ENCODE measurements at places on chromosomes 5 and 9.

- DNase-seq: no peak
Observed at GRCh38 chr5:181136361-181136955, 5.5 kb upstream of the OR2V1 start.

DNA sequence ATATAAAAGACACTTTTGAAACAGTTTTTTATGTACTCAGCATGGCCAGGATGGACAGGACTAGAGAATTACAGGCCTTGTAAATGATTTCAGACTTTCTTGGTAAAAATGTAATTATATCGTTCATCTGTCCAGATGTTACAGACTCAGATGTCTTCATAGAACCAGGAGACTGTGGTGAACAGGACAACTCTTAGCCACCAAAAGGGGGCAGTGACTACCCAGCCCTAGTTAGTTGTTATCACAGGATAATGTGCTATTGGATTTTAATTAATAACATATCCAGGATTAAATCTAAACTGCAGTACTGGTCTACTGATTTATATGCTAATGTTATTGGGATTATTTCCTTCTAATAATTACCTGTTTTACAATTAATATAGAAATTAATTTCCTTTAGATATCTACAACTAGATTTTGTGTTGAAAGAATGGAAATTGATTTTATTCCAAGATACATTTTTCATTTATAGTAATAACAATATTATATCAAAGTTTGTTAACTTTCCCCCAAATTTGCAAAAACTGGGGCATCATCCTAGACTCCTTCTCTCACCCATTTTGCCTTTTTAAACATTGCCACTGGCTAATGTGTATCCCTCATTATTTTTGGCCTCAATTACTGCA, 99.4 kb downstream of the MTREX start:
- DNase-seq: peak; percentile 21

- no peak for DNase-seq
Observed at GRCh38 chr5:156380848-156381247, 53.9 kb downstream of the SGCD start.

DNA sequence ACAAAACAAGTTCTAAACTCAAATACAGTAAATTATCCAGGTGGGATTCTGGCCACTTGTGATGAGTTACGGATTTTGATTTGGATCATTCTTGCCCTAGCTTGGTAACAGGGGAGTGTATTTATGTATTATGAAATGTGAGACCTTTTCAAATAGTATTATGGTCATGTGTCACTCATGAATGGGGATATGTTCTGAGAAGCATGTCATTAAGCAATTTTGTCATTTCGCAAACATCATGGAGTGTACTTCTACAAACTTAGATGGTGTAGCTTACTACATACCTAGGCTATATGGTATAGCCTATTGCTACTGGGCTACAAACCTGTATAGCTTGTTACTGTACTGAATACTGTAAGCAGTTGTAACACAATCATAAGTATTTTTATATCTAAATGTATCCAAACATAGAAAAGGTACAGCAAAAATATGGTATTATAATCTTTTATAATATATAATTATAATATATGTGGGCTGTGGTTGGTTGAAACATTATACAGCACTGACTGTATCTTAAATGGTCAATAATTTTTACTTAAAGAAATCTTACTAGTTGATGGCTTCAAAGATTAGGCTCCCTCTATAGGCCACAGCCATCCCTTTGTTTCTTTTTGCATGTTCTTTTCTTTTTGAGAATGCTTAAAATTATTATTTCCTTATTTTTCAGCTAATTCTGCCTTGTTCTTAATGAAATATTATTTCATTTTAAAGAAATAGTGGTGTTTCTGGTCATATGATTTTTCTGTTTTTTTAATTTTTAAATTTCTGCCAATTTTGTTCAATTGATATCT, 128.4 kb downstream of the MAST4 start:
- DNase-seq: no peak

All from MM.1S (cell line).